AG09319 (cell line): ENCODE measurements at places on chromosomes 7 and 10.

DNA sequence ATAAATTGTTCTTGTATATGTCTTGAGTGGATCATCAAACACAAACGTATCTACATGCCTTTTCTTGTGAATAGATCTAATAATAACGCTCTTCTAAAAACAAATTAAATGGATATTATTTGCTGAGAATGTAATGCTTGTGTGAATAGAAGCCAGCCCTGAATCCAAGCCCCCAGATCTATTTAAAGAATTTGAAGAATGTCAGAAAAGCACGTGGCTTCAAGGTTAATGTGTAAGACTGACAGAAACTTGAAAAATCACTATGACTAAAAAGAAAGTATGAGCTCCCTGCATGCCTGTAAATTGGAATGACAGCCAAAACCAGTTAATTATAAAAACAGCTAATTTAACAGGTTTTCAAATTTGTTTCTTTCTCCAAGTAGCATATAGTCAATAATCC is 43.2 kb upstream of the ATRNL1 start:
- DNase-seq: no peak

DNA sequence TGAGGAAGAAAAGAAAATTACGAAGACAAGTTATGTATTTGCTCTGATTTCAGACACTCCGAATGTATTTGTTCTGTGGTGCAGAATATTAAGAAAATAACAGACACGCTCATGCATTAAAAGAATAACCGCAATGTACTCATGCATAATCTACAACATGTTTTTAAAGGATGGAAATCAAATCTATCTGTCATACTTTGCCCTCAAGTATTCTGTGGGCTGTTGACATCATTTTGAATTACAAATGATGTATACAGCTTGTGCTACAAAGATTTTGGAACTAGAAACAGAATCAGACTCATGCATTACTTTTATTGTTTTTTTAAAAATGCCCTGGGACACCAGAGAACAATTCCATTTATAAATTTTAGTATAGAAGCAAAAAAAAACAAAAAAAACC is 69.9 kb downstream of the APBB1IP start:
- no peak for DNase-seq

- DNase-seq: no peak
These were observed 244.2 kb downstream of the THSD7A start for GRCh38 chr7:11587814-11588213.

- no peak for DNase-seq
These were observed 689.8 kb upstream of the NRP1 start for GRCh38 chr10:34024282-34024681.

GRCh38 chr10:50324046-50324445 is 72.7 kb upstream of the ASAH2 start:
- DNase-seq: no peak
